ENCODE measurements at places on chromosomes 5 and 9.
A peak's percentile ranks its signal among the peaks of the same experiment; 100 is the strongest.

DNA sequence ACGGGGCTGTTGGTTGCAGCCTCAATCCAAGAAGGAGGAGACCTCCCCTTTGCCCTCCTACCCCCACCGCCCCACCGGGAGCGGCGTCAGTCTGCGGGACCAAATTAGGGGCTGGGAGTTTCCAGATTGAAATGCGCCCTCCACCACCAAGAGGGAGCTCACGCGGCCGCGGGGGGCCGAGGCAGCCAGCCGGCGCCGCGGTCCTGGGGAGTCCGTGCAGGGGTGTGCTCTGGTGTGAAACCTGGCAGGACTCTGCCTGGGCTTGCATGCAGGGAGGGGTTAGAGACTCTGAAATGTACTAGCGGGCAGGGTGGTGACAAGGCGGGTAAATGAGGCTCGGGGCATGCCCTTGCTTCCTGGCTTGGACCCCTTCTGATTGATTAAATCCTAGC lies 989 bp upstream of the FBN2 start:
- no peak for DNase-seq

GRCh38 chr9:2722715-2723114 lies 5.4 kb downstream of the KCNV2 start:
- no peak for DNase-seq

GRCh38 chr9:91773156-91773555 lies 176.9 kb downstream of the ROR2 start:
- DNase-seq, result no peak

GRCh38 chr5:84281383-84281782 lies 103.3 kb downstream of the EDIL3 start:
- DNase-seq, result no peak

DNA sequence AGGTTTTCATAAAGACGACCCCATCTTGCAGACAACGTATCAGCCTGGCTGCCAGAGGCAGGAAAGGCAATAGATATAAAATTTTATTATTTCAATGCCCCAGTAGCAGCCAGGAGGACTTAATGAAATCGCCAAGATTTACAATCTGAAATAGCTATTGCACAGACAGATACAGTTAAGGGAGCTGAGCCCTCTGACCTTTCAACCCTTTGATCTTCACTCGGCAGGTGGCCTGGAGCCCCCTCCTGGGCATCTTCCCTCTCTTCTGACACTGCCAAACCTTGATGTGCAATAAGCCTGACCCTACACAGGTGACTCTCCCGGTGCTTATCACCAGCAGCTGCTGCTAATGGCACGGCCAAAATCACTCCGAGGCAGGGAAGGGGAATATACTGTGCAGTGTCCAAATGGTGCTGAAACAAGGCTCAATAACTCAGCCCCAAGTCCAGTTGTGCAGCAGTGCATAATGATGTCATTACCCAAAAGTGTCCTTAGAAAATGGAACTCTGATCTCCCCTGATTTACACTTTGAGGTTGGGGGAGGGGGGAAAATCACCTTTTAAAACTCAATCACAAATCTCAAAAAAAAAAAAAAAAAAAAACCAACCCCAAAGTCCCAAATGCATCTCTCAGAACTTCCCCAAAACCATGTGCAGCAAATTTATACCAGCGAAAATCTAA lies 242.0 kb downstream of the CRB2 start:
- no peak for DNase-seq

DNA sequence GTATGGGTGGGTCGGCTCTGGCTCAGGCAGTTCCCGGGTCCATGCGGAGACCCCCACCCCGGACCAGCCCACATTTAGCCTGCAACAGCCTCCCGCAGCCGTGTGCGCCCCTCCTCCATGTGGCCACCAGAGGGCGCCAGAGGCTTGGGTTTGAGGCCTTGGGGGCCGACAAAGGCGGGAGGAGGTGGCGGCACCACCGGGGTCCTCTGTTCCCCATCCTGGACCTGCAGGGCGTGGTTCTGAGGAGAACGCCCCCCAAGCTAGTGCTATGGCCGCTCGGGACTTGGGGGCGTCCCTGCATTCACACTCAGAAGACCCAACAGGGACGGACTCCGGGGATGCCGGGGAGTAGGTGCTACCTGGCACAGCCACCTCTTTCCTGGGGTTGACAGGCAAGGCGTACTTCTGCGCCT lies 16.5 kb downstream of the ASS1 start:
- DNase-seq, result peak; percentile 60

- DNase-seq, result no peak
Observed at GRCh38 chr9:131240047-131240921, 36.0 kb downstream of the FAM78A start.

DNA sequence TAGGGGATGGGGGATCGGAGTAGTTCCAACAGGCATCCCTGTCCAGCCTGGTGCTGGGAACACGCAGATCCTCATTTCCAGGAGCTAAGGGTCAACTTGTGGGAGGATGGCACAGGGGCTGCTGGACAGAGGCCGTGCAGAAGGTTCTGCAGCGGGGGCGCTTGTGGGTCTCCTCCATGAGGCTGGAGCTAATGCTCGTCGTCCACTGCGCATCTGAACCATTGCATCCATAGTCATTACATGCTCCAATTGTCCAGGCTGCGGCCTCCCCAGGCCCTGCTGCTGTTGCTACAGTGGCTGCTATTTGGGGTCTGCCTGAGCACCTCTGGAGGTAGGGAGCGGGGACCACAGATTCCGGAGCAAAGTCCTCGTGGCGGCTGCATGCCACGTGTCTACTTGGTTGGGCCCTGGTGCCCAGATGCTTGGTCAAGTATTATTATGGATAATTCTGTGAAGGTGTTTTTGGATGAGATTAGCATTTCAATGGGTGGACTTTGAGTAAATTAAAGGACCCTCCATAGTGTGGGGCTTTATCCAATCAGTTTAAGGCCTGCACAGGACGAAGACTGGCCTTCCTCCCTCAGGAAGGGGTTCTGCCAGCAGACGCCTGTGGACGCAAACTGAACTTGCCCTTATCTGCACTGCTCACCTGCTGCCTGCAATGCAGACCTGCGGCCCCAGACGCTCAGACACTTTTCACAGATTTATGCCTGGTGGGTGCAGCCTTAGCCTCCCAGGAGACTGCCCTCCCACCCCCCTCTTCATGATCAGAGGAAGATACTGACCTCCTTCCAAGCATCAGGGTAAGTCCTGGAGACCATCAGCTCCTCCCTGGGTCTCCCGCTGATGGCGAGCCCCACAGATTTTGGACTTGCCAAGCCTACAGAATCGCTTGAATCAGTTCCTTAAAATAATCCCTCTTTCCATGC lies 127.5 kb upstream of the IRX4 start:
- DNase-seq, result no peak

DNA sequence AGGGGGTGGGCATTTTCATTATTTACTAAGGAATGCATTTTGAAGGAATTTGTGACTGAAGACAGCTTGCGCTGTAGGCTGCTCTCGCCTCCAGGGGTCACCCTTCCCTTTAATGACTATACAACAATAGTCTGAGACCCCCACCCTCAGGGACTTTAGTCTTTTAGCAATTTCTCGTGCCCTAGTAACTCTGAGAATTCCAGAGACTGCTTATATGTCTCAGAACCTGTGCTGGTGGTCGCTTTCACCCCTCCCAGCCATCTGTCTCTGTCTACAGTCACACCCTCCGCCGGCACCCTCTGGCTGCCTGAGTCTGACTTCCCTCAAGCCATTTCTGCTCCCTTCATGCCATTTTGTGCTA lies 671.4 kb downstream of the NR2F1-AS1 start:
- DNase-seq, result no peak

DNA sequence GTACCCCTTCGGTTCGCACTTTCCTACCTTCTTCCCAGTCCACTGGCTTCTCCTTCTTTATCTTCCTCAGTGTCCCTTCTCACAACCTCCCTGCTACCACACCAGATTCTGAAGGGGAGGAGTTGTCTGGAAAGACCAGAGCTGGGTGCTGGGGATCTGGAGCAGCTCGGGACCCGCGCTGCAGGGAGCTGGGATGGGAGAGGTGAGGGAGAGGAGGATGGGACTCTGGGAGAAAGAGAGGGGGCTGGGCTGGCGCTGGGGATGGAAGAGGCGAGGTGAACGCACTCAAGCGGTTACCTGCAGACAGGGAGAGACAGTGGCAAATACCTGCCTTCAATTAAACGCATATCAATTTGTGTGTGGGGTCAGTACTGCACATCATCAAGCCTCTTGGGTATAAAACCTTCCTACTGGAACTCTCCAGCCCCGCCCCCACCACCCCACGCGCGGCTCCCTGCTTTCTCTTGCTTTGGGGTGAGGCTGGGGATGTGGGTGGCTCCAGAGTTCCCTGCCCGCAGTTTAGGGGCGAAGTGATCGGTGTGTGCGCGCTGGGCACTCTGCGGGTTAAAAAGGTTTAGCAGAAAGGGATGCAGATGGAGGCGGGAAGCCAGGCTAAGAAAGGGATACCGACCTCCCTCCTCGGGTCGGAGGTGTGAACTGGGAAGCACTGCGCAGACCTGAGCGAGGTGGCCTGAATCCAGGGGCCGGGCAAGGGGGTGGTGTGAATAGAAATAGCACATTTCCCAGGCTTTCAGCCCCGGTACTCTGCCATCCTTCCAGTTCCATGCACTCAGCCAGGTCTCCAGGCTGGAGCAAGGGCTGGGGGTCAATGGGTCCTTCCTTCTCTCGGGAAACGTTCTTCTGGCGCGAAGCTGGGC lies 977 bp upstream of the PAM start:
- peak; percentile 66 for DNase-seq

GRCh38 chr9:13127131-13127530 lies 152.4 kb downstream of the MPDZ start:
- DNase-seq, result no peak

DNA sequence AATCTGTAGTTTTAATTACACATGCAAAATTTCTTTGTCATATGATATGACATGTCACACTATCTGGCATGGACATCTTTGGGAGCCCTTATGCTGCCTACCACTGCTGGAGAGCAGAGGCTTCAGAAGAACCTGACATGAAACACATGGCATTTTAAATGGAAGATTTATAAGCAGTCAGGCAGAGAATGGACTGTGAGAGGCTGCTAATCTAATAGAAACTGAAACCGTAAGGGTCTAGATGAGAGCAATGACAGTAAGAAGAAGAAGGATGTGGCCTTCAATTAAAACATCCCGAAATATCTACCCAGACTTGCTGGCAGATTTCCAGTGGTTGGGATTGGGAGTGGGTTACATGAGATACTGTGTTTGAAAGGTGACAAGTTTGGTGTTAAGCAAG lies 149.8 kb downstream of the MACIR start:
- DNase-seq, result no peak

DNA sequence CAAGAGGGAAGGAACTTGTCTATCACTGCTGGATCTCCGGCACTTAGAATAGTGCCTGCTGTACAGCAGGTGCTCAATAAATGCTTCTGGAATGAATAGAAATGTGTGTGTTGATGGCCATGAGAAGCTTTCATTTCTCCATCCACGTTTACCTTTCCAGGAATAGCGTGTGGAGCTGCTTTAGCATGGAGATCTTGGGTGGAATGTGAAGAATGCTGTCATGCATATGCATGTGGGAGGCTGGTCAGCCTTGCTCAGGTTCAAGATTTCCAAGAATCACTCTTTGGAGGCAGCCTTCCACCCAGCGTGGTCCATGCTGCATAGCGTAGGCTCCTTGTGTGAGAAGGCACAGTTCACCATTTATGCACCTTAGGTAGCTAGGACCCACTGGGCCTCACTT lies 19.2 kb downstream of the COL15A1 start:
- DNase-seq, result no peak

- no peak for DNase-seq
Observed at GRCh38 chr9:131405428-131405827, 11.5 kb downstream of the PRRC2B start.

- DNase-seq, result no peak
Observed at GRCh38 chr9:13364271-13365000, 84.9 kb upstream of the MPDZ start.

GRCh38 chr5:156387391-156387790 lies 60.4 kb downstream of the SGCD start:
- no peak for DNase-seq

DNA sequence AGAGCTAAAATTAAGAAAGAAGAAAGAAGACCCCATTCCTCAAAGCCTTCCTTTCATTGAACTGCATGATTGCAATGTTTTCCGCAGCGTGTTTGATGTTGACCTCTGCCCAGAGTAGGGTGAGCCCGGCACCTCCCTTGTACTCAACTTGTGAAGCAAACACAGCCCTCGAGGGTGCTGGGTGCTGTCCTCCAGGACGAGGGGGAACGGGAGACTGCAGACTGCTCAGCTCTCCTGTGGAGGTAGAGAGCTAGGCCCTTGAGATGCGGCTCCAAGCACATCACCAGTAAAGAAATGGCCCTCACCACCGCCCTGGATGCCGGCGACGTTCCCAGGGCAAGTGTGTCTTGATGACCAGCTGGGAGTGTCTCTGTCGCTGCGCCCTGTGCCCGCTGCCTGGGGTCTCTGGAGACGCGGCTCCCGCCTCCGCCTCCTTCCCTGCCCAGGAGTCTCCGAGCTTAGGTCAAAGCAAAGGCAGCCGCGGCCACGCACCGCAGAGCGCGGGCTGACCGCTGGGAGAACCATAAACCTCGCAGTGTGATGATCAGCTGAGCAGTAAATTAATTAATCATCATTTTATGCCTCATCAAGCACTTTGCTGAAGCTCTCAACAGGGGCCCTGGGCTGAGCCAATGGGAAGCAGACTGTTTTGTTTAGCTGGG lies 108.7 kb downstream of the IRX2 start:
- no peak for DNase-seq

- DNase-seq, result no peak
Observed at GRCh38 chr9:25412646-25413045, 265.6 kb downstream of the TUSC1 start.

GRCh38 chr9:16039218-16039987 lies 486.6 kb downstream of the CCDC171 start:
- DNase-seq, result peak; percentile 67
